Glutamatergic neuron (in vitro differentiated cells): ENCODE measurements at places on chromosomes 3 and 15.

- no peaks in the 10 kb centered on the region for H3K27me3 ChIP-seq
- no peak overlapping the region for H3K4me3 ChIP-seq
- H3K36me3 ChIP-seq: no peaks in the 10 kb centered on the region
- no peak for DNase-seq
- no peak overlapping the region for H3K27ac ChIP-seq
Measured at GRCh38 chr3:196810963-196811581, 56.6 kb upstream of the SENP5 start.

GRCh38 chr15:56150204-56150603 is 93.5 kb downstream of the RFX7 start:
- H3K4me3 ChIP-seq: no peak overlapping the region
- DNase-seq: no peak
- peaks cover 2% of the 10 kb centered on the region for H3K27me3 ChIP-seq
- H3K36me3 ChIP-seq: peaks cover 29% of the 10 kb centered on the region
- H3K27ac ChIP-seq: no peak overlapping the region
- H3K4me1 ChIP-seq: peaks cover 2% of the 10 kb centered on the region

DNA sequence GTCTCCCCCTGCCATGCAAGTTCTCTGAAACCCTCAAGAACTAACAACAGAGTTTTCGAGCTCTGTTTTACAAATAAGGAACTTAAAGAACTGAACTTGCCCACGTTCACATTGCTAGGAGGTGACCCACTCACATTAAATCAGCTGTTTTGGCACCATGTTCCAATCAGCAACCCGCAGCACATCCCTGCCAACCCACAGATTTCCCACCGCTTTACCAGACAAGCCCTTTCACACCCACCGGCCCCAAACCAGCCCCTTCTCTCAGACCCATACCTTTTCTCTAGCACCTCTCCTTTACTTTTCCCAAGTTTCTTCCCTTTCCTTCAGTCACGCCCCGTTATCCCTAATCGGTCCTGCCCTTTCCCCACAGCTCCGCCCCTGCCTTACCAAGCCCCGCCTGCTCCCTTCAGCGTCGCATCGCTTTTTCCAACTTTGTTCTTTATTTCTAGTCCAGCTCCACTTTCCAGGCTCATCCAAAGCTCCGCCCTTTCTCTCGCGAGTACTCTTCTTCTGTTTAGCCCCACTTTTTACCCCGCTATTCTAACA is 804 bp upstream of the BRPF1 start:
- no peaks in the 10 kb centered on the region for H3K36me3 ChIP-seq
- peaks cover 10% of the 10 kb centered on the region for H3K27me3 ChIP-seq
- DNase-seq: no peak
- H3K4me1 ChIP-seq: peaks cover 16% of the 10 kb centered on the region
- peak overlapping the region; percentile 86 for H3K4me3 ChIP-seq

DNA sequence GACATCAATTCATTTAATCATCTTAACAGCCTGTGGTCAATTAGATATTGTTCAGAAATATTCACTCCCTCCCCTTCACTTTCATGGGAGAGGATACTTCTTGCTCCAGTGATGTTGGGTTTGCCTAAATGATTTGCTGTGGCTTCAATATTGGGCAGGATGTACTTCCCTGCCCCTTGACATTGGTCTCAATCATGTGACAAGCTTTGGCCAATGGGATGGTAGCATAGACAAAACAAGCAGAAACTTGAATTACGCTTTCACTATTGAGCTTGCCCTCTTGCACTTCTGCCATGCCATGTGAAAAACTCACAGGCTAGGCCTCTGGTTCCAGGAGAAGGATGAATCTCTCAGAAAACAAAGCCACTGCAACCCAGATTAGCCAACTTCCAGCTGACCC is 42.2 kb upstream of the STT3B start:
- no peak overlapping the region for H3K4me3 ChIP-seq
- no peaks in the 10 kb centered on the region for H3K27me3 ChIP-seq
- no peak overlapping the region for H3K27ac ChIP-seq
- DNase-seq: no peak

DNA sequence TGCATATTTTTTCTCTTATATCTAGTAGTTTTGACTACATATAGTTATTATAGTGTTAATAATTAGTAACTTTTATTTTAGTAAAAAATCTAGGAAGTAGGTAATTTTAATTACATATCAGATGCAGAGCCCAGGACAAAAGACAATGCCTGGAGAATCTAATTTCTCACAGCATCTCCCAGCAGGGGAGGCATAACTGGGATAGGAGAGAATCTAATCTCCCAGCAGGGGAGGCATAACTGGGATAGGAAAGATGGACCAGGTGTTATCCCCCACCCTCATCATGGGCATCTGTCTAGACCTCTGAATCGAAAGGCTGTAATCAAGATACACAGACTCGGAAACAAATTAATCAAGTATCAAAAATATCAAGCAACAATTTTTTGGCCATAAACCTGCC is 58.2 kb downstream of the OSTN start:
- no peak for DNase-seq
- no peak overlapping the region for H3K4me3 ChIP-seq
- no peaks in the 10 kb centered on the region for H3K36me3 ChIP-seq
- peaks cover 15% of the 10 kb centered on the region for H3K4me1 ChIP-seq
- no peaks in the 10 kb centered on the region for H3K27me3 ChIP-seq

DNA sequence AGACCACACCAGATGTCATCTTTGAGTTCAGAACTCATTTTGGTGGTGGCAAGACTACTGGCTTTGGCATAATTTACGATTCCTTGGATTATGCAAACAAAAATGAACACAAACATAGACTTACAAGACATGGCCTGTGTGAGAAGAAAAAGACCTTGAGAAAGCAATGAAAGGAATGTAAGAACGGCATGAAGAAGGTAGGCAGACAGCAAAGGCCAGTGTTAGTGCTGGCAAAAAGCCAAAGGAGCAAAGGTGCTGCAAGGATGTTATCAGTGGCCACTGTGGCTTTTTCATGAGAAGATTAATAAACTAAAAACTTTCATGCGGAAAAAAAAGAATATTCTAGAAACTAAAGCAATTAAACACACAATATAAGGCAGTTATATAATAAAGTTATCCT is 21.9 kb downstream of the AAGAB start:
- DNase-seq: no peak
- H3K36me3 ChIP-seq: no peaks in the 10 kb centered on the region
- no peak overlapping the region for H3K4me3 ChIP-seq
- no peaks in the 10 kb centered on the region for H3K4me1 ChIP-seq

DNA sequence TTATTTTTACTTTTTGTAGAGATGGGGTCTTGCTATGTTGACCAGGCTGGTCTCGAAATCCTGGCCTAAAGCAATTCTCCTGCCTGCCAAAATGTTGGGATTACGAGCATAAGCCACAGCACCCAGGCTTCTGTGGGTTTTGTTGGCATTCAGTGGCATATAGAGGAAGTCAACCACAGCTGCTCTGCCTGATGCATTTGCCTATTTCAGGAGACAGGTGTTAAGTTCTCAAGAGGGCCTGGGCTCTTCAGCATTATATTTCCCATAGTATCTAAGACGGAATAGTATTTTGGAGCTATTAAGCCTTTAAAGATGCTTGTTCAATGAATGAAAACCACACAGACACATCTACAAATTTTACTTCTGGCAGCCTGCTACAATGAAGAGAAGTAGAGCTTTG is 73.5 kb upstream of the CSPG5 start:
- DNase-seq: no peak
- no peak overlapping the region for H3K27ac ChIP-seq
- H3K4me1 ChIP-seq: peaks cover 3% of the 10 kb centered on the region
- peaks cover 4% of the 10 kb centered on the region for H3K36me3 ChIP-seq
- H3K27me3 ChIP-seq: no peaks in the 10 kb centered on the region

- DNase-seq: no peak
- H3K36me3 ChIP-seq: no peaks in the 10 kb centered on the region
- no peak overlapping the region for H3K4me3 ChIP-seq
- H3K4me1 ChIP-seq: no peaks in the 10 kb centered on the region
Measured at GRCh38 chr3:56342475-56342874, 125.8 kb downstream of the ERC2 start.

- H3K27ac ChIP-seq: no peak overlapping the region
- peaks cover 12% of the 10 kb centered on the region for H3K27me3 ChIP-seq
- no peak overlapping the region for H3K4me3 ChIP-seq
- no peak for DNase-seq
Measured at GRCh38 chr15:78768531-78769408, 42.5 kb downstream of the ADAMTS7 start.

DNA sequence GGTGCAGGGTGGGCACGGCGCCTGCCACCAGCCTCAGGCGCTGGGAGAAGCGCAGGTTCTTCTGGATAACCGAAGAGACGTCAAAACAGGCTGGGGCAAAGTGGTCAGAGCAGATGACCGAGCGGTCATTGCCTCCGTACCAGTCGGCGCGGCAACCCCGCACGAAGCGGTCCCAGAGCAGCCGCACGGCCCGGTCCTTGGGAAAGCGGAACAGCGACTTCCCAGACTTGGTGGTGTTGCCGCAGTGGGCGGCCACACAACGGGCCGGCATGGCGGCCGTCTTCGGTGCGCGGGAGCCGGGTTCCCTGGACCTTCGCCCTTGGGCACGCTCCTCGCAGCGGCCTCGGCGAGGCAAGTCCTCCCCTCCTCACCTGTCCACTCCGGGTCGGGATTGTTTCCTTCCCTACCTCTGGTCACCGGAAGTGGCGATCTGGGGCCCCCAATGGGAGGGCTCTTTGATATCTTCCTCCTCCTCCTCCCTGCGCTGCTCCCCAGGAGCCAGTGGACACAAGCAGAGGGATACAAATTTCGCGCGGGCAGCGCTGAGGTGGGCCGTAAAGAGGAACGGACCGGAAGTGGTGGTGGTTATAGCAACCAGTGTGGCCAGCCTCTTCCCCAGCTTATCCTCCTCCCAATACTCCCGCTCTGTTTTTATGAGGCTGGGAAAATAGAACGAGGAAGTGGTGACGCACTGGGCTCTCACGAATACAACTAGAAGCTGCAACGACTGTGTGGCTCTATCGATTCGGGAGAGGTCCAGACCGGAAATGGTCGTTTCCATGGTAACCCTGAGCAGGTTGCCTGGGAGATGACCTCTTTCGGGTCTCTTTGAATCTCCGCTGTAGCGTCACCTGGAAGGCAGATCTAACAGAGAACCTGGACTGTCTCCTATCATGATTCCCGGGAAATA is at the start of the genes LRRC49 and THAP10:
LRRC49 (plus strand) TSS at position 825 of the 910 bp plus-strand sequence; CDS start at position 894, 69 bp downstream.
THAP10 (minus strand) TSS at position 432 of the 910 bp plus-strand sequence; CDS start at position 271, 161 bp downstream.
- peak; percentile 85 for DNase-seq
- H3K4me3 ChIP-seq: peak within 1 kb of the TSS; percentile 100

GRCh38 chr3:43155464-43156121 is 49.7 kb upstream of the POMGNT2 start:
- H3K4me3 ChIP-seq: no peak overlapping the region
- H3K27me3 ChIP-seq: peaks cover 4% of the 10 kb centered on the region
- peak; percentile 69 for DNase-seq
- H3K27ac ChIP-seq: no peak overlapping the region

GRCh38 chr15:98785807-98786621 is 137.7 kb downstream of the IGF1R start:
- peak overlapping the region; percentile 72 for H3K4me3 ChIP-seq
- H3K4me1 ChIP-seq: peaks cover 65% of the 10 kb centered on the region
- no peaks in the 10 kb centered on the region for H3K36me3 ChIP-seq
- H3K27ac ChIP-seq: peak overlapping the region; percentile 92
- peak; percentile 70 for DNase-seq
- peaks cover 12% of the 10 kb centered on the region for H3K27me3 ChIP-seq

- H3K36me3 ChIP-seq: no peaks in the 10 kb centered on the region
- no peaks in the 10 kb centered on the region for H3K4me1 ChIP-seq
- peaks cover 2% of the 10 kb centered on the region for H3K27me3 ChIP-seq
- H3K4me3 ChIP-seq: no peak overlapping the region
- DNase-seq: no peak
Measured at GRCh38 chr3:157447026-157447694, 10.5 kb downstream of the PTX3 start.

- no peak for DNase-seq
- H3K36me3 ChIP-seq: no peaks in the 10 kb centered on the region
- H3K27ac ChIP-seq: no peak overlapping the region
- no peak overlapping the region for H3K4me3 ChIP-seq
- H3K4me1 ChIP-seq: peaks cover 10% of the 10 kb centered on the region
- H3K27me3 ChIP-seq: no peaks in the 10 kb centered on the region
Measured at GRCh38 chr3:87181551-87181950, 45.6 kb upstream of the CHMP2B start.

DNA sequence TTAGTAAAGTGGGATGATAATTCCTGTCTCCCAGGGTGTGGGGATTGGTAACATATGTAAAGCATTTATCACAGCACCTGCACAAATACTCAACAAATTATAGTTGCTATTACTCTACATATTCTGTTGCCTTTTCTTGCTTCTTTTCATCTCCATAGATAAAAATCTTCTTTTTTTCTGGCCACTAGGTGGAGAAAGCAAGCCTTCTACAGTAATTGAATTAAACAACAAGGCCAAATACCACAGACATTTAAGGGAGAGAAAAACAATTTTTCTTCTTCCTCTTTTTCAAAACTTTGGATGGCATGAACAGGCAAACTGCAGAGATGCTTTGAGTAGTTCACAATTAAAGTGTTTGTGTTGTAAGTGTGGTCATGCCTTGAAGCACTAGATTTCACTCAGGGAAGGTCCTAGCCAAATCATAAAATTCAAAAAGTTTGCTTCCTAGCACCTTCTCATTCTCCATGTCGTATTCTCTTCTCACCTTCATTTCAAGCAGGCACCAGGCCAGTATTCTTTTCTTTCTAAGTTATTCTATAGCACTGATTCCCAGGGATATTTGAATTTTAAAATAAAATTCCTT is 493.4 kb upstream of the TGFBR2 start:
- no peaks in the 10 kb centered on the region for H3K27me3 ChIP-seq
- H3K27ac ChIP-seq: no peak overlapping the region
- H3K36me3 ChIP-seq: no peaks in the 10 kb centered on the region
- no peak for DNase-seq
- peaks cover 9% of the 10 kb centered on the region for H3K4me1 ChIP-seq
